ENCODE measurements at places on chromosomes 1 and 21.

GRCh38 chr21:30340714-30341573, 3.5 kb upstream of the KRTAP27-1 start:
- H3K27me3 ChIP-seq, result no peaks in the 10 kb centered on the region
- DNase-seq, result peak; percentile 29
- H3K36me3 ChIP-seq, result no peaks in the 10 kb centered on the region
- no peak overlapping the region for H3K4me3 ChIP-seq
- H3K4me1 ChIP-seq, result no peaks in the 10 kb centered on the region

DNA sequence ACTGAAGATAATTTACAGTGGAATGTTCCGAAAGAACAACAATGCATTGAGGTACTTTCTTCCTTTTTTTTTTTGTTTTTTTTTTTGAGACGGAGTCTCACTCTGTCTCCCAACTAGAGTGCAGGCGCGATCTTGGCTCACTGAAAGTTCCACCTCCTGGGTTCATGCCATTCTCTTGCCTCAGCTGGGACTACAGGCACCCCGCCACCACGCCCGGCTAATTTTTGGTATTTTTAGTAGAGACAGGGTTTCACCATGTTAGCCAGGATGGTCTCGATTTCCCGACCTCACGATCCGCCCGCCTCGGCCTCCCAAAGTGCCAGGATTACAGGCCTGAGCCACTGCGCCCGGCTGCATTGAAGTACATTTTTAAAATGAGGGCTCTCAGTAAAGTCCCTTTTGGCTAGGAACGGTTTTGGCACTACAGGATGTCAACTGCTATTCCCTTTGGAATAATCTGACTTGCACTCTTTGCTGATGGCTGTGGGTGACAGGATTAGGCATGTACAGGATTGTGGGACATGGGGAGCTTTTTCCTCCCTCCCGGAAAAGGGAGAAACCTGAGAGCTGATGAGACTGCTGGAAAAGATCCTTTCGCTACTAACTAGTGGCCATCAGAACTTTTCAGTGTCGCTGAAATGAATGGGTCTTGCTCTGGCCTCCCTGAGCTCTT, 56.9 kb upstream of the EDEM3 start:
- H3K4me1 ChIP-seq, result no peaks in the 10 kb centered on the region
- no peak for DNase-seq
- no peaks in the 10 kb centered on the region for H3K27me3 ChIP-seq
- no peak overlapping the region for H3K27ac ChIP-seq

DNA sequence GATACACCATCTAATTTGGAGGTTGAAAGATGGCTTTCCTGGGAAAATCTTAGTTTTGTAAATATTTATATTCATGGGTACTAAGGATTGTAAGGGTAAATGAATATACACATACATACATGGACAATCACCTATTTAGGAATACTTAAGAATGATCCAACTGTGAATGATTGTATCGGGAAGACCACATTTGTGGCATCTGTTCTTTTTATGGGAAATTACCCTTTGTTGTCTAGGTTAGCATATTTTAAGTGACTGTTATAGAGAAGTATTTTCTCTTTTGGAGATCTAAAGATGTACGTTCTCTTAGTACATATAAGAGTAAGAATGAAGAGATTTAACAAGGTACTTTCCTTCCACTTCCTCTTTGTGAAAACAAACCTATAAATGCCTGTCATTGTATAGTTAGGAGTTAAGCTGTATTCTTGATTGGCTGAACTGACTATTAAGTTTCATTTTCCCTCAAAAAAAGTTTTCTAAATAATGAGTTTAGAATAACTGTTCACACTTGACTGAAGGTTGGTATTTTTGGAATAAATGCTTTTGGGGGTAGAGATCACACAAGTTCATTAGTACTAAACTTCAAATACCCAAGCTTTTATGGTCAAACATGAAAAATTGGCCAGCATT, 26.7 kb downstream of the SNX7 start:
- H3K27ac ChIP-seq, result no peak overlapping the region
- no peaks in the 10 kb centered on the region for H3K27me3 ChIP-seq

GRCh38 chr1:33057095-33057494, 20.4 kb upstream of the AK2 start:
- no peaks in the 10 kb centered on the region for H3K27me3 ChIP-seq
- no peak overlapping the region for H3K4me3 ChIP-seq
- no peak for DNase-seq
- H3K27ac ChIP-seq, result no peak overlapping the region
- no peaks in the 10 kb centered on the region for H3K36me3 ChIP-seq
- H3K4me1 ChIP-seq, result no peaks in the 10 kb centered on the region

- H3K27me3 ChIP-seq, result no peaks in the 10 kb centered on the region
- DNase-seq, result no peak
- H3K36me3 ChIP-seq, result no peaks in the 10 kb centered on the region
- H3K4me1 ChIP-seq, result no peaks in the 10 kb centered on the region
- no peak overlapping the region for H3K27ac ChIP-seq
These were observed 657.0 kb downstream of the AMY1C start for GRCh38 chr1:104406728-104407127.

GRCh38 chr1:79044974-79045650, 38.6 kb upstream of the ADGRL4 start:
- no peak overlapping the region for H3K27ac ChIP-seq
- no peak for DNase-seq
- no peaks in the 10 kb centered on the region for H3K4me1 ChIP-seq
- no peaks in the 10 kb centered on the region for H3K36me3 ChIP-seq

GRCh38 chr1:193431265-193431977, 245.0 kb upstream of the B3GALT2 start:
- no peak for DNase-seq
- no peak overlapping the region for H3K4me3 ChIP-seq
- H3K4me1 ChIP-seq, result no peaks in the 10 kb centered on the region
- H3K36me3 ChIP-seq, result no peaks in the 10 kb centered on the region

DNA sequence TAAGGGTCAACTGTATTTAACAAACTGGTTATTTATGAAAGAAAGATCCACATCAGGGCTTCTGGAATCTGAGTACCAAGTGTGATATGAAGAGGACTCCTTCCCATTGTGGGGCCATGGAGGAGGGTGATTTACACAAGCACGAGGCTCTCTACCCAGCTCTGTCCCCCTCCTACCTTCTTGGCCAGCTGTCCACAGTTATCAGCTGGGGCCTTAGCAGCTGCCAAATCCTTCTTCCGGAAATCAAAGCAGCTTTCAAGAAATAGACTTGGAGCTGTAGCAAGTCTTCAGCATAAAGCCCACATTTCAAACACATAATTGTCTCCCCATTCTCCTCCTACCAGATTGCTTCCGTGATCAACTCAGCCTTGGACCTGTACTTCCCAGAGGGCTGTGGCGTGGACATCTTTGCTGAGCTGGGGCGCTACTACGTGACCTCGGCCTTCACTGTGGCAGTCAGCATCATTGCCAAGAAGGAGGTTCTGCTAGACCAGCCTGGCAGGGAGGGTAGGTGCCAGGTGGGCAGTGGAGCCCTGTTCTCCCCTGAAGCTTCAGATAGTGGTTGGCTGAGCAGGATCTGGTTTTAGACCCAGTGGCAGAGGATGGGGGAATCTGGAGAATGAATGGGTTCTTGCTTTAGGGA, 15.5 kb downstream of the AZIN2 start:
- DNase-seq, result no peak
- no peak overlapping the region for H3K4me3 ChIP-seq
- H3K36me3 ChIP-seq, result peaks cover 15% of the 10 kb centered on the region
- H3K4me1 ChIP-seq, result peaks cover 2% of the 10 kb centered on the region
- H3K27ac ChIP-seq, result no peak overlapping the region
- no peaks in the 10 kb centered on the region for H3K27me3 ChIP-seq

- DNase-seq, result no peak
- no peak overlapping the region for H3K4me3 ChIP-seq
- peaks cover 22% of the 10 kb centered on the region for H3K36me3 ChIP-seq
These were observed 38.5 kb downstream of the MRPL37 start for GRCh38 chr1:54238353-54239034.

DNA sequence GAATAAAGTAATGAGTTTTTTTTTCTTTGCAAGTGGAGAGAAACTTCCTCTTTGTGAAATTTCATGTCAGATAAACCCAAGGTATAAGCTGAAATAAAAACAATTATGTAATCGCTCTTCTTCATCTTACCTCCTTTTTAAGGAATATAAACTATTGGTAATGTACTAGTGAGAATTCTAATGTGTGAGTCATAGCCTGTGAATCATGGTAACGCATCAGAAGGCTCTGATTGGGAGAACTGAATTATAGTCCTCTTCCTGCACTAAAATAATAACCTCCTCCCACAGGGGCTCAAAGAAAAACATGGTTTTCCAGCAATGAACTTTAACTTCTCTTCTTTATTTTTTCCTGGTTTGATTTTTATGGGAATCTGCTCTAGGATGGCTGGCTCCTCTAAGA, 57.1 kb upstream of the COX20 start:
- H3K4me3 ChIP-seq, result no peak overlapping the region
- H3K27ac ChIP-seq, result no peak overlapping the region
- H3K27me3 ChIP-seq, result no peaks in the 10 kb centered on the region
- no peaks in the 10 kb centered on the region for H3K4me1 ChIP-seq

DNA sequence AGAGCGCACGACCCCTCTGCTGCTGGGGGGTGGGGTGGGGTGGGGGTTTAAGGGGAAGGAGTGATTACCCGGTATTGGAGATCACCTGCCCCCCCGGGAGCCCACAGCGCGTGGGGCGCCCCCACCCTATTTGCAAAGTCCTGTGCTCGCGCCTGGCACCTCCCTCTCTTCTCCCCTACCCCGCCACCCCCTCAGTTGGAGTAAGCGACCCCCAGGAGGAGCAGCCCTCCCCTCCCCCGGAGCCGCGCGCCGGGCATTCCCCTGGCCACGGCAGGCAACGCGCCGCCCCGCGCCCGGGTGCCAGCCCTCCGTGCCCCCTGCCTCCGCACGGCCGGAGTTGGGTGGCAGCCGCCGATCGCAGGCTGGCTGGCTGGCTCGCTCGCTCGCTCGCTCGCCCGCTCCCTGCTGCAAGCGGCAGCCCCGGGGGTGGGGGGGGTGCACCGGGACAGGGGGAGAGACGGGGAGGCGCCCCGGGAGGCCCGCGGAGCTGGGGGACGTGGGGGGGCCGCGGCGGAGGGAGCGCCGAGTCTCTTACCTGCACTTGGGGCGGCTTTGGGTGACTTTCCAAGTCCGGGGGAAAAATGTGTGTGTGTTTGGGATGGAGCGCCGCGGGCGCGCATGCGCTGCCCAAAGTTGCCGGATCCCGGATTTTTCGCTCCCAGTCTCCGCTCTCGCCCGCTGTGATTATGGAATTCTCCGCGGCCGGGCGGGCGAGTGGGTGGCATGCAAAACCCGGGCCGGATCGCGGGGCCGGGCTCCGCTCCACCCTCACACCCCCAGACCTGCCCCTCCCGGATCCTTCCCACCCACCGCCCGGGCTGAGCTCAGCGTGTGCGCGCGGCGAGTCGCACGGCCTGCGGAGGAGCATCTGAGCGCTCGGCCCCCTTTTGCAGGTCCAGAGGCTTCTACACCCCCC, at the start of gene CASZ1:
CASZ1 (minus strand) TSS at position 618 of the 916 bp plus-strand sequence. CDS start 102,757 bp downstream, outside the sequence.
- peak within 1 kb of the TSS; percentile 85 for H3K4me3 ChIP-seq
- peaks cover 81% of the 10 kb centered on the region for H3K27me3 ChIP-seq
- H3K4me1 ChIP-seq, result peaks cover 17% of the 10 kb centered on the region
- H3K36me3 ChIP-seq, result no peaks in the 10 kb centered on the region
- peak; percentile 93 for DNase-seq

DNA sequence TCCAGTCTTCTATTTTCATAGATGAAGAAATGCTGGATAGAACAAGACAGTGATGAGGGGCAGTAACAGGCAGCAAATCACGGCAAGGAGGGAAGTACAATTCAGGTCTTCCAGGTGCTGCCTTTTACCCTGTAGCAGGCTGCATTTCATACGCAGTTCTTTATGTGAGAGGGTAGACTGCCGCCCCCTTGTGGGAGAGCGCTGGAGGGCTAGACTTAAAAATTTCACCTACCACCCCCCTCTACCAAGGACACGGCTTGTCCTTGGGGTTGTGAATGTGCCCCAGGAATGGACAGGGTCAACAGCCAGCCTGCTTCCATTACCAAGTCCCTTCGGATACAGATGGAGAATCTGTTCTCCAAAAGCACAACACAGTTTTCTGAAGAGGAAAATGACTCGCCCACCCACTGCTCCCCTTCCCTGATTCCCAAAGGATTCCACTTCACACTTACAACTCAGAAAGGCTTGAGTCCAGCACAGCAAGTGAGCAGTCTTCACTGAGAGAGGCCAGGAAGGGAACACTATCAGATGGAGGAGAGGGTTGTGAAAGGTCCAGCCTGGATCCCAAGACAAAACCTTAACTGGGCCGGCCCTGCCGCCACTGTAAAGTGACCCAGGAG, 7.4 kb downstream of the WDR77 start:
- peak overlapping the region; percentile 13 for H3K27ac ChIP-seq
- DNase-seq, result peak; percentile 15
- H3K27me3 ChIP-seq, result no peaks in the 10 kb centered on the region
